ENCODE measurements at places on chromosomes 2 and 18.

DNA sequence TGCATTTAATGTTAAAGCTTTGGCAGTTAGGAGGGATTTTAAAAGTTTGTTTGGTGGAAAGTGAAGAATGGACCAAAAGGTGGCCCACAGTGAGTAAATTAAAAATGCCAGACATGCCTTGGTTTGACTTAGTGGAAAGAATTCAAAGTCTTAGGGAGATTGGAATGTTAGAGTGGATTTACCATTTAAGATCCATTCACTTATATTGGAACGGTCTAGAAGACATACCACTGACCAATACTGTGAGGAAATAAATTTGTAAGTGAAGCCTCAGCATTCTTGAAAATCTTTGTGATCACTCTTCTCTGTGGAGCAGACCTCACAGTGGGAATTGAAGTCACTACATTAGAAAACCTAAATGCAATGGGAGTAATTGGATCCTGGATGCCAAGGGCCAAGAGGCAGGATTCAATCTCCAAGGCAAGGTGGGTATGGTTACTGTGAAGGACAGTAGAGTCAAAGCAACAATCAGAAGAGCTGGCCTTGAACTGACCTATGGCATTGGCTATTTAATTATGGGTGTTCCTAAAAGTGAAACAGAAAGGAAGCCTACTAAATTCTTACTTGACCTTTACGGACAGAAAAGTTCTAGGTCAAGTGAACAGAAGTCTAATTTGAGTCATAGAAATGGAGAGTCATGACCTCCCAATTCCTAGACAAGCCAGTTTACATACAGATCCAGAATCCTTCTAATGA is 40.2 kb upstream of the VRK2 start:
- no peak overlapping the region for H3K4me3 ChIP-seq
- DNase-seq, result no peak
- no peaks in the 10 kb centered on the region for H3K27me3 ChIP-seq
- H3K4me1 ChIP-seq, result no peaks in the 10 kb centered on the region
- no peaks in the 10 kb centered on the region for H3K36me3 ChIP-seq

- H3K27me3 ChIP-seq, result no peaks in the 10 kb centered on the region
- H3K4me1 ChIP-seq, result no peaks in the 10 kb centered on the region
- no peaks in the 10 kb centered on the region for H3K36me3 ChIP-seq
- no peak overlapping the region for H3K27ac ChIP-seq
Observed at GRCh38 chr18:40124107-40124506, 1830.9 kb upstream of the PIK3C3 start.

- DNase-seq, result no peak
- H3K4me1 ChIP-seq, result no peaks in the 10 kb centered on the region
- H3K27me3 ChIP-seq, result no peaks in the 10 kb centered on the region
- H3K27ac ChIP-seq, result no peak overlapping the region
Observed at GRCh38 chr2:239762106-239762505, 263.0 kb downstream of the NDUFA10 start.

- H3K4me3 ChIP-seq, result no peak overlapping the region
- no peaks in the 10 kb centered on the region for H3K4me1 ChIP-seq
- H3K36me3 ChIP-seq, result no peaks in the 10 kb centered on the region
- no peak overlapping the region for H3K27ac ChIP-seq
- DNase-seq, result no peak
- H3K27me3 ChIP-seq, result no peaks in the 10 kb centered on the region
Observed at GRCh38 chr18:9665314-9665713, 42.8 kb upstream of the RAB31 start.
